ENCODE measurements at places on chromosomes 2 and 18.

- ATAC-seq, result no peak
Observed at GRCh38 chr2:31230751-31231150, 3.2 kb upstream of the EHD3 start.

GRCh38 chr2:187499941-187500532 lies 52.0 kb upstream of the CALCRL start:
- no peak for ATAC-seq

DNA sequence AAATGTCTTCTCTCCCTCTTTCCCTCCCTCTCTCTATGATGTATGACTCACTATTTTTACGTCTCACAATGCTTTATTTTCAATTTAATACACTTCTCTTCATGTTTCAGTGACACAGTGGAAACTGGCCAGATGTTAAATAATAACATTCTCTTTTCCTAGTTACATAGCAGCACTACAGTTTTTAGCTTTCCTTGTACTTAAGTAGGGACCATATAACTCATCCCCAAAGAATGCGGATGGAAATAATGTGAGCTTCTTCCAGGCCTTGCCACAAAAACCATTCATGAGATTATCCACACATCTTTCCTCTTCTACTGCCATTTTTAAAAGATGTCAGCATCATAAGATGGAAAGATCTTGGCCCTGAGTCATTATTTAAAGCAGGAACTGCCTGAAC lies 789.4 kb downstream of the LRP1B start:
- ATAC-seq, result no peak

GRCh38 chr2:149064856-149065630 lies 26.5 kb downstream of the LYPD6B start:
- ATAC-seq, result no peak

- ATAC-seq, result peak; percentile 22
Observed at GRCh38 chr2:223952280-223952968, 4.8 kb upstream of the MRPL44 start.

DNA sequence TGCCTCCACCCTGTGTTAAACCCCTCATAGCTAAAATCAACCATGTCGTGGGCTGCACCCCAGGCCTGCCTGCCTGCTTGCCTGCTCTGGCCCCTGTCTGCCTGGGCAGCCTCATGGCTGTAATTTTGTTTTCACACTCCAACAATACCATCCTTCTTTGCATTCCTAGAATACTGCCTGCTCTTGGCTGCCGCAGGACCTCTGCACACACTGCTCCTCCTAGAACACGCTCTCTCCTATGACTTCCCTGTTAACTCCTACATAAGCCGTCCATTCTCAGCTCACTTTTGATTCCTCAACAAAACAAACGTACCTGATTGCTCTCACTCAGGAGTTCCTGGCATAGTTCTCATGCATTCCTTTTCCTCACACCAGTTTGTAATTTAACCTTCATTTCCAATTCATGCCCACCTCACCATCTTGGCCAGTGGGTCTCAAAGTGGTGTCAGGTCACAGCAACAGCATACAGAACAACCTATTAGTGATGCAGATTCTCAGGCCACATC lies 2.5 kb downstream of the UXS1 start:
- no peak for ATAC-seq

GRCh38 chr2:120390381-120391055 lies 44.6 kb downstream of the INHBB start:
- ATAC-seq, result no peak

- peak; percentile 70 for ATAC-seq
Observed at GRCh38 chr2:122148128-122148767, 392.8 kb downstream of the TSN start.

- ATAC-seq, result no peak
Observed at GRCh38 chr2:109636317-109636716, 22.2 kb downstream of the SOWAHC start.

DNA sequence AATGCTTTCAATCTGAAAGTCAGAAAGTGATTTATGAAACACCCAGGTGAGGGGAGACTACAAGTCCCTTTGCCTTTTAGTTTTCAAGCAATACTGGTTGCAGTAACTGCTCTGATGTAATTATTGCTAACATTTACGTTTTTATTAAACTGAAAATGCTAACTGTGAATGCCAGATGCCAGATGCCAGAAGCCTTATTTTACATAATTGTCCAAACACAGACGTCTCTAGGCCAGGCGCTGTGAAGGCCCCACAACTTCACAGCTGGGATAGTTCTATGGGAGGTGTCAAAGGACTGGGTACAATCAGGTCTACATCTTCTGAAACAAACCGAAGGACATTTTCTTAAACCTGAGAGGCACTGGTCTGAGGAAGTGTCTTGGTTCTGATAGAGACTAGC lies 27.5 kb upstream of the MSGN1 start:
- ATAC-seq, result peak; percentile 67

- no peak for ATAC-seq
Observed at GRCh38 chr2:9385841-9386240, 37.5 kb downstream of the ITGB1BP1 start.

DNA sequence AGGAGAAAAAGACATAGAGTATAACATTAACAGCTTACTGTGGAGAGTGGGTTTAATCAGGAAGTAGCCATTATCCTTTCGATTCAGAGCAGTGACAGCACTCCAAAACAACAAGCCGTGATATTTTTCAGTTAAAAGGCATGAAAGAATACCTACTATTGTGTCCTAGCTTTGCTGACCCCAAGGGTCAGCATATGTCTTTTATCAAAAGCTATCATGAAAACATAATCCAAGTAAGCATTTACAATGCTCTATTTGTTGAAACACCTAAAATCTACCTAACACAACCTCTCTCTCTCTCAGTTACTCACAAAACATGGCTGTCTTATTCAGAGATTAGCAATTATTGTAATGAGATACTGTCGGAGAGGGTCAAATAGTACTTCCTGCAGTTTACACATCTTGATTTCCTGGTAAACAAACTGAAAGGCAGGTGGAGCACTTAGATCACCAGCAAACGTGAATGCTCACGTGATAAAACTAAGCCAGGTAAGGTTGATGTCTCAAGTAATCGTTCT lies 100.0 kb downstream of the BAZ2B start:
- peak; percentile 99 for ATAC-seq

DNA sequence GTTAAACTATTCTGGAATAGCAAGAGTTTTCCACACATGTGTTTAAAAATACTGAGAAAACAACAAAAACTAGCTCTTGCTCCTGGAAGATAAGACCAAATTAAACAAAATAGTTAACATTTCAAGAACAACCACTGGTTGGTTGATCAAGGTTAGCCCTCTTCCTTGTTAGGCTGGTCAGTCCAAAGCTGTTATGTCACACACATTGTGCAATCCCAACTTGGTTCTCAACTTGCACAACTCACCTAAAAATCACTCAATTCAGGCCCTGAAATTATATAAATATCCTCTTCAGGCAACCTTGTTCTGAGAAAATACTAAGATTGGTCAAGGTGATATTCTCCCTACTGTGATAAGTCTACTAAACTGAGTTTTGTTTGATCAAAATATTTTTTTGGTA lies 169.7 kb upstream of the LRP1B start:
- no peak for ATAC-seq

- ATAC-seq, result peak; percentile 83
Observed at GRCh38 chr2:23533338-23533695, 148.3 kb downstream of the KLHL29 start.

DNA sequence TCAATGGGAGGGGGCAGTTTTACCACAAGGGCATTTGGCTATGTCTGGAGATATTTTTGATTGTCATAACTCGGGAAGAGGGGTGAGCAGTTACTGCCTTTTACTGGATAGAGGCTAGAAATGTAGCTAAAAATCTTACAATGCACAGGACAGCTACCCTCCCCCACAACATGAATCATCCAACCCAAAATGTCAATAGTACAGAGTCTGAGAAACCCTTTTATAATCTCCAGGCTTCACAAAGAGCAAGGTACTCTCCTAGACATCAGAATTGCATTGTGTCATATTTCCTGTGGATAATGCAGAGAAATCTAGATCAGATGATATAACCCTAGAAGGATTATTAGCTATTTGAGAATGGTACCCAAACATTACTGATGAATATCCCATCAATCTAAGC lies 277.1 kb upstream of the NRP2 start:
- no peak for ATAC-seq

DNA sequence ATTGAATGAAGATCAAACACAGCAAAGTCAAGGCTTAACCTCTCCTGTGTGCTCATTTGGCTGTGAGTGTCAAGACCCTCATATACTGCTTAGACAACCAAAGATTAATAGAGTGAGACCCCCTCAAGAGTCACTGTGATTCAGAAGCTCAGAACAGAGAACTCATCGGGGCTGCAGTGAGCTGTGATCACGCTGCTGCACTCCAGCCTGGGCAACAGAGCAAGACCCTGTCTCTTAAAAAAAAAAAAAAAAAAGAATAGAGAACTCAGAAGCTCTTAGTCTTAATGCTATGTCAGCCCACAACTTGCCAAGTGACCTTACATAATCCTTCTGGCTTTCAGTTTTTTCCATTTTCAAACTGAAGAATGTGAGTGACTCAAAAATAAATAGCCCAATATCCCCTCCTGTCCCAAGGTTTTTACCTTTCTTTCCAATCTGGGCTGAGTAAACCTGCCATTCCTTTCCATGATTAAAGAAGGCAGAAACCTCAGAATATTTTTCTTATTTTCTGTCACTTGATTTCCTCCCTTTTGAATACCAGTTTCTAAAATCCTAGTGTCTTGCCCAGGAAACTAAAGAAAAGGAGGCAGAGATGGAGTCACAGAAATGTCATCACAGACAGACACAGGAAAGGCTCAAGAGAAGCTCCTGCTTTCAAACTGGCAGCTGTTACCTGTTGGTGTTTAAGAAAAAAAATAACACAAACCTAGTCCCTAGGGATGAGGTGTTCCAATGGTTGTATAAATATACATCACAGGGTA lies 102.4 kb downstream of the CACNB4 start:
- ATAC-seq, result no peak

GRCh38 chr2:181978351-181979150 lies 7.1 kb upstream of the PPP1R1C start:
- no peak for ATAC-seq

DNA sequence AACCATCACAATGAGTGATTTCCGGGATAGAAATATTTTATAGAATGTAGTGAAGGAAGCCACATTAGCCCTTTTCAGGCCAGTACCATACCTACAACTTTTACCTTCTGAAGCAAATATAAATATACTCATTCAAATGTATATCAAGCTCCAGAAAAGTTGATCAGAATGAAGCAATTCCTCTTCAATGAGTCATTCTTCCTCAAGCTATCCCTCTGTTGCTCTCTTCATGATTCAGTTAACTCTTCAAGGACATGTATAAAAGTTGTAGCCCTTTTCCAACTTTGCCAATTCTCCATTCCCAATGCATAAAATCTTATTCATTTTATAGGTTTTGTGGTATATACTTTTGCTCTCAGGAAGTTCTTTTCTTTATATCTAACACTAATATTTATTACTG lies 242.1 kb upstream of the RGPD4 start:
- no peak for ATAC-seq

- peak; percentile 89 for ATAC-seq
Observed at GRCh38 chr2:74917702-74918619, 40.5 kb upstream of the POLE4 start.

- ATAC-seq, result no peak
Observed at GRCh38 chr2:8409461-8410260, 272.2 kb upstream of the ID2 start.

- ATAC-seq, result peak; percentile 37
Observed at GRCh38 chr2:23563673-23564614, 179.0 kb downstream of the KLHL29 start.

DNA sequence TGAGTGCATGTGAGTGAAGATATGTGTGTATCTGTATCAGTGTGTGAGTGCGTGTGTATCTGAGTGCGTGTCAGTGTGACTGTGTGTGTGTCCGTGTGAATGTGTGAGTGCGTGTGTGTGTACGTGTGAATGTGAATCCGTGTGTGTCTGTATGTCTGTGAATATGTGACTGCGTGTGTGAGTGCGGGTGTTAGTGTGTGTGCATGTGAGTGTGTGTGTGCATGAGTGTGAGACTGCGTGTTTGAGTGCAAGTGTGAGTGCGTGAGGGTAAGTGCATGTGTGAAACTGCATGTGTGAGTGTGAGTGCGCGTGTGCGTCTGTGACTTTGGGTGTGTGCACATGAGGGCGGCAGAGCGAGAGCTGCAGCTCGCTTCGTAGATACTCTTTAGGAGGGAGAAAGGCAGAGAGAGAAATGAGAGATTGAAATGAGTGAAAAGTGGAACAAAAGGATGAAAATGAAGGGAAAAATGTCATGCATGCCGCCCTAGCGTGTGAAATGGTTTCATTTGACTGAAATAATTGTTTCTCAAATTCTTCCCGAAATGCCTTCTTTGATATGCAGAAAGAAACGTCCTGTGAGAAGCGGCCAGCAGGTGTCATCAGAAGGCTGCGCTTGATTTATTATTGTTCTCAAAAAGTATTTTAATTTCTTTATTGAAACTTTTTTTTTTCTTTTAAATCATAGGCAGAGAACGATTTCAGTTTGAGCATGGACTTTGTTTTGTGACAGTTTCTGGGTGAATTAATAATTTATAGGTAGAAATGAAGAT lies 25.6 kb downstream of the ZNF407 start:
- peak; percentile 11 for ATAC-seq

GRCh38 chr2:170090229-170090628 lies 87.7 kb upstream of the MYO3B start:
- no peak for ATAC-seq

GRCh38 chr2:218857371-218858137 lies 2.1 kb upstream of the WNT6 start:
- ATAC-seq, result no peak

DNA sequence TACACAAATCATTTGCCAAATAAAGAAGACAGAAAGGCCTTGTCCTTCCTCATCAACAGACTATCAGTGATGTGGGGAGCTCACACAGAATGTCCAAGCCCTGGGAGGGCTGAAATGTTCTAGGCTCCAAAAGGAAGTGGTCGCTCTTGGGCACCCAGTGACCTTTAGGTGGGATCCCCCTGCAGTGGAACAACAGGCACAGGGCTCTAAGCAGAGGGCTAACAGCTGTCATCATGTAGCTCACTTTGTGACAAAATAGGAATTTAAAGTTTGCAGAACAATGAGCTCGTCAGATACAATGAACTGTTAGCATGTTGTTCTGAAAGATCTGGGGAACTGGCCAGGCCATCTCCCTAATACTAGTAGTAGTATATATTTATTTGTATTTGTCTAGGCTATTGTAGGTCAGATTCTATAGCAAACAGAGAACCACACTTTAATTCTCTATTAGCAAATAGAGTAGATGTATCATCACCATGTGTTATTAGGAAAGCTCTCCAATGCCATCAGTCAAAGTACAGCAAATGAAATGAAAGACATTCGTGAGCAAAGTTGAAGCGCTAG lies 151.5 kb upstream of the MAP3K20 start:
- ATAC-seq, result no peak

DNA sequence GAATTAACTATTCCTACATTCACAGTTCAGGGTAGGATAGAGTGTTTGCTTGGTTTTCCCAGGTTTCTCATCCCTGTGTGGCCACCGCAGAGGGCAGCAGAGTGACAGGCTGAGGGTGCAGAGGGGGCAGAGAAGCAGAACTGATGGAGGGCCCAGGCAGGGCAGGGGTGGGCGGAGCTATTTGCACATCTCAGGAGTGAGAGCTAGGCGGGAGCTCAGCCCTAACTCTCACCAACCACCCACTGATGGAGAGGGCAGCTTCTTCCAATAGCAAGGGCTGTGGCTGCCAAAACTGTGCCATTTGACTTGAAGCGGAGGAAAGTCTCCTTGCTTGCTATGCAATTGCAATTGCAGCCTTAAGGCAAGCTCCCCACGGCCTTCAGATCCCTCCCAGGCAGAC lies 12.0 kb upstream of the DARS1 start:
- ATAC-seq, result peak; percentile 99

GRCh38 chr2:77633601-77634000 lies 111.4 kb upstream of the LRRTM4 start:
- no peak for ATAC-seq

GRCh38 chr2:103785956-103786355 lies 1024.1 kb downstream of the TMEM182 start:
- ATAC-seq, result no peak

- ATAC-seq, result no peak
Observed at GRCh38 chr2:102266204-102266603, 45.2 kb upstream of the IL1RL1 start.
